G401 (cell line): ENCODE measurements at places on chromosomes 5 and 9.

- no peak for DNase-seq
Measured at GRCh38 chr9:89395931-89396710, 77.8 kb downstream of the SECISBP2 start.

DNA sequence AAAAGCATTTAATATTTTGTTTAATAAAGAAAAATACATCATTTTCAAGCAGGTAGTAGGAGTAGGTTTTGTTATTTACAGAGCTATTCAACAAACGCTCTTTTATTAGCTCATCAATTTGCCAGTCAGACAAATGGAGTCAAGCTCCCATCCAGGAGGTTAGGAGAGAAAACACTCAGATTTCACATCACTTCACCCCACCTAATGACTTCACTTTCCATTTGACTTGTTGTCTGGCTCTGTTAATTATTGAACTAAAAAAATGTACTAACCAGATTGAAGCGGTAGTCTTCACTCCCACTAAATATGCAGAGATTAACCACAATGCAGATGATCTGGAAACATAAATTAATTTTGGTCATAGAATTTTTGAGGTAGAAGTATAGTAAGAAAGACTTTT lies 193.6 kb upstream of the VCAN start:
- no peak for DNase-seq

- DNase-seq: no peak
Measured at GRCh38 chr9:14186096-14186495, 127.8 kb downstream of the NFIB start.

- peak; percentile 54 for DNase-seq
Measured at GRCh38 chr5:473551-474192, 30.7 kb downstream of the EXOC3 start.
